Fibroblast of skin of scalp (primary cell): ENCODE measurements at places on chromosomes 11 and 22.

DNA sequence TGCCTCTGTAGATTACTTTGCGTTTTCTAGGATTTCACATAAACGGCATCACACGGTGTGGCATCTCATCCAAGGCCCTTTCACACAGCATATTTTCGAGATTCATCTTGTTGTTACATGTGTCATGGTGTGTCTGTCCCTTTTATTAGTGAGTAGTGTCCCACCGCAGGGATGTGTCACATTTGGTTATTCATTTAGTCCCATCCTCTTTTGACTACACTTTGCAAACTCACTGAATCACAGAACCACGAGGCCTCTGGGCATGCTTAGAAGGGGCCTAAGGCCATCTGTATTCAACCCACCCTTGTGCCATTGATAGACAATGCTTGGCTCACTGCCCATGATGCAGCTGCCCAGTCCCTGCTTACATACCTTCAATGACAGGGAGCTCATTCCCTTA lies 4.2 kb upstream of the RAC2 start:
- DNase-seq: peak; percentile 23

DNA sequence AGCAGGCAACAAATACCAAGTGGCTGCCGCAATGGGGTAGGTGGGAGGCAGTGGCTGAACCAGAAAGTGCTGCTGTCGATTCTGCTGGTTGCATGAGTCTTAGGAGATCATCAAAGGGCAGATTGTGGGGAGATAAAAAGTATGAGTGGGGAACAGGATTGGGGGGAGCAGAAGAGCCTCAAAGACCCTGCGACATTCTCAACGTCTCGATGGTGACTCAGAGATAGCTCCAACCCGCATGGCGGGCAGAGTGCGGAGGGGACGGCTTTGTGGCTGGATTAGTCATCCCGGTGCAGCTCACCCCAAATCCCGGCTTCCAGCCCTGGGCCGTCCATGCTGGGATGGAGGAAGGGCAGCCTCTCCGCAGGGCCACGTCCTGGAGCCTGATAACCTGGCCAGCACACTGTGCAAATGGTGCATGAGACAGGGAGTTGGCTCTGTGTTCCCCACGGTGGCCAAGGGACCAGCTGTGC lies 11.6 kb upstream of the RTN4R start:
- no peak for DNase-seq

DNA sequence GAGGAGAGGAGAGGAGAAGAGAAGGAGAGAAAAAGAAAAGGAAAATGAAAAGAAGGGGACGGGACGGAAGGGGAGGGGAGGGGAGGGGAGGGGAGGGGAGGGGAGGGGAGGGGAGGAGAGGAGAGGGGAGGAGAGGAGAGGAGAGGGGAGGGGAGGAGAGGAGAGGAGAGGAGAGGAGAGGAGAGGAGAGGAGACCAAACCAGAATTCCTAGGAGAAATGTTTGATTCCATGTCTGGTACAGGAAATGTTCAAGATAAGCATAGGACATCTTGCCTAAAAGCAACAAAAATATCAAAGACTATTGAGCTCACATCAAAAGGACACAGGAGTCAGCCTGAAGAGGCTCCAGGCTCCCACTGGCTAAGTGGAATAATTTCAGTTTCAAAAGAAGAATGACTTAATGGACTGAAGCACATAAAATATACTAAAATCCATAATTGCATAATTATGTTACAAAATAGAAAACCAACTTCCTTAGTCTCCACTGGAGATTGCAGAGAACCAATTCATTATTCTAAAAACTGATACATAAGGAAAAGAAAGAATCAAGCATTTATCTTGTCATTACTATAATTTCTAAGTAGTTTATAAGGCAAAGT lies 101.1 kb upstream of the APOA1 start:
- no peak for DNase-seq

GRCh38 chr11:17298302-17298701 lies 21.8 kb downstream of the NUCB2 start:
- no peak for DNase-seq

DNA sequence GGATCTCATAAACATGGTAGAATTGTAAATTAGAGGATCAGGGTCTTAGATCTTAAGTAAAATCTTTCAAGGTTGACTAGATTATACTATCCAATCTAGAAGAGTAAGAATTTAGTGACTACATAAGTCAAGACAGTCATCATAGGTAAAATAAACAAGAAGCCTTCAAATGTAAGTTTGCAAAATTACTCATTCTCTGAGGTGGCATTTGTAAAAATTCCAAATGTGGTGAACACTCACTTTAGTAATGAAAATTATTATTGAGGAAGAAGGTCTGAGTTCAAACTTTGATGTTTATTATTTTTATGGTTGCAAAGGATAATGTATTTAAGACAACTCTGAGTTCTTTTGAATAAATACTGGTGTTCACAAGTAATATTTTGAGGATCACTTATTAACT lies 4.6 kb downstream of the HYLS1 start:
- peak; percentile 43 for DNase-seq

- no peak for DNase-seq
Observed at GRCh38 chr22:36134182-36134581, 26.4 kb downstream of the APOL3 start.

DNA sequence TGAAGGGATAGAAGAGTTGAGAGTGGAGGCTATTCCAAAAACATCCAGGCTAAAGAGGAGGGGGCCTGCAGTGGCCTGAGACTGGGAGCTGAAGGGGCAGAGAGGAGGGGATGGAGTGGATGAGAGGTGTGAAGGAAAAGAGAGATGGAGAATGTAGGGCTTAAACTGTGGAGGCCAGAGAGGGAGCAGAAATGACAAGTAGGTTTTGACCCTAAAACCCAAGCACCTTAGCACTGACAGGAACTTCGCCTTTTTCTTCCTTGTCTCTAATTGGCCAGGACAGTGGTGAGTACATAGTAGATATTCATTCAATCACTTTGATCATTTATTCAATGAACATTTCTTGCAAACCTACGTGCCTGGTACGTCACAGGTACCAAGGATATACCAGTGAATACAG lies 7.3 kb downstream of the FAM111B start:
- DNase-seq: no peak

- DNase-seq: no peak
Observed at GRCh38 chr11:14058061-14058460, 95.5 kb downstream of the SPON1 start.

DNA sequence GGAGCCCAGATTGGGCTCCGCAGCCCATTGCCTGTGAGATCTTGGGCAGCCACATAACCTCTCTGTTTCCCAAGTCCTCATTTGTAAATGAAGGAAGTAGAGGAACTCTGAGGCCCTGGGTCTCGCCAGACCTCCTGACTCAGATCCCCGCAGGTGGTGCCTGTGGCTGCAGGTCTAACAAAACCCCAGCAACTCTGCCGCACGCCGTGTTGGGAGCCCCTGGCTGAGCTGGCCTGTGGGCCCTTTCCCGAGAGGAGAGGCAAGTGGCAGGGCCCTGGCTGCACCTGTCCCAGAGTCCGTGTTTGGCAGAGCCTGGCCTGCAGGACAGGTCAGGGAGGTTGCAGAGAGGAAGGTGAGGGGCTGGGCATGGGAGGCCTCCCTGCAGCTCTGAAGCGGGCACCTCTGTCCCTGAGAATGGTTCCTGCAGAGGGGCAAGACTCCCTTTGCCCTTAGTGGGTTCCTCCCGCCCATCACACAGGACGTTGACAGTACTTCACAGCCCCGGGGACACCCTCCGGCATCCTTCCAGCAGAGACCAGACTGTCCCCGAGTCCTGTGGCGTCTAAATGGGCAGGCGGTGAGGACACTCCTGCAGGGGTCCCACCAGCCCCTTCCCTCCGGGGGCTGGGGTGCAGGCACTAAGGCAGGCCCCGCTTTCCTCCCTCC lies 67.7 kb downstream of the ARHGAP8 start:
- no peak for DNase-seq

DNA sequence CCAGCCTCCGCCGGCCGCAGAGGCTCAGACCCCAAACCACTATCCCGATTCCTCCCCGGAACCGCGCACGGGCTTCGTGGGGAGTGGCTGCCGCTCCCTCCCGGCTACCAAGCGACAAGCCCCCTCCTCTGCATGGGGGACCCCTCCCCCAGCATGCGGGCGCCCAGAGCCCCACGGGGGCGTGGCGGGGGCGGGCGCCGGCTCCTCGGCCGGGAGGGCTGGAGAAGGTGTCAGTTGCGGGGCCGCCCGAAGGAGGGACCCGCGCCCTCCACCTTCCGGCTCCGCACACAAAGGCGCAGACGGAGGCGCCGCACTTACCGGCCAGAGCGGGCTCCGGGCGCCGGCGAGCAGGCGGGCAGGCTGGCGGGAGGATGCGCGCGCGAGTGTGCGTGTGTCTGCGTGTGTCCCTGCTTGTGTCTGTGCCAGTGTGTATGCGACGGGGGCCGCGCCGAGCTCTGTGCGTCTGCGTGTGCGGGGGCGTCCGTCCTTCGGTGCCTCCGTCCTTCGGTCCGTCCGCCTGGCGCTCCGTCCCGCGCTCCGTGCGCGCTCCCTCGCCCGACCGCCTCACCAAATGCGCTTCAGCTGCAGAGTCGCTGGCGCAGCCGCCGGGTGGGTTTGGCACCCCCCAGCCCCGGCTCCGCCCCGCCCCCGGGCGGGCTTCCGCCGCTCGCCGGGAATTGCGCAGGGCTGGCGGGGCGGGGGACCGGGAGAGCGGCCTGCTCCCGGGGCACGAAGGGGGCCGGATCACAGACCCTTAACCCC lies at the start of gene PTPN5:
Gene PTPN5 (minus strand): TSS at position 592 of the 762 bp plus-strand sequence. CDS start 19,840 bp downstream, outside the sequence.
- no peak for DNase-seq

GRCh38 chr11:27649800-27650199 lies 50.5 kb downstream of the BDNF start:
- DNase-seq: no peak

- peak; percentile 91 for DNase-seq
Observed at GRCh38 chr11:47269002-47269828, 718 bp upstream of the MADD start.

- DNase-seq: peak; percentile 79
Observed at GRCh38 chr22:23509571-23510302, 70.4 kb downstream of the IGLL1 start.

DNA sequence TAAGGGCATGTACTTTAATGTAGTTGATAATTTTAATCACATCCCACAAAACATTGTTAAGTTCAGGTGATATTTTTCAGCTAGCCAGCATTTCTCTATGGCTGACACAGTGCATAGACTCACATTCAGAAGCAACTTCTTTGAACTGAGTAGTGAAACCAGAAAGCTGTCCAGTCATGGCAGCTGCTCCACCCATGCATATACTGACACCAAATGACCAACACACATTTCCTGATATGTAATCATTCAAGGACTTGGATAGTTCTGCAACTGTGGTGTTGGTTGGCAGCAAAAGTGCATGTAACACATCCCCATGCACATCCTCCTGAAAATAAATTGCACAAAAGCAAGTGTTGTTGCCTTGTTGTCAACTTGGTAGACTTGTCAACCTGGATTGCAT lies 39.7 kb downstream of the CALCA start:
- no peak for DNase-seq

DNA sequence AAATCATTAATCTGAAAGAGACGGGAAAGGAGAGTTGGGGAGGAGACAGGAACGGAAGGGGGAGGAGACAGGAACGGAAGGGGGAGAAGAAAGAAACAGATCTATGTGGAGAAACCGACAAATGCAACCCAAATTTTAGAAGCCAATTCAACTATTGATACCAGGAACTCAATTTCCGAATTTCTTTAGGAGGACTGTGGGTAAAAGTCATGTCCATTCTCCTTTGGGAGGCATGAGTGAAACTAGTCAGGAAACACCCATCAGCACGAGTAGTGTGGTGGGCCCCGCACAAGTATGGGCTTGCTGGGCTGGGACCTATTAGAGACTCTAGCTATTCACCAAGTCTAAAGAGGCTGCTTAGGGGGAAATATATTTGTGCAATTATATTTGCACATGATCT lies 18.1 kb downstream of the ANO3 start:
- no peak for DNase-seq

DNA sequence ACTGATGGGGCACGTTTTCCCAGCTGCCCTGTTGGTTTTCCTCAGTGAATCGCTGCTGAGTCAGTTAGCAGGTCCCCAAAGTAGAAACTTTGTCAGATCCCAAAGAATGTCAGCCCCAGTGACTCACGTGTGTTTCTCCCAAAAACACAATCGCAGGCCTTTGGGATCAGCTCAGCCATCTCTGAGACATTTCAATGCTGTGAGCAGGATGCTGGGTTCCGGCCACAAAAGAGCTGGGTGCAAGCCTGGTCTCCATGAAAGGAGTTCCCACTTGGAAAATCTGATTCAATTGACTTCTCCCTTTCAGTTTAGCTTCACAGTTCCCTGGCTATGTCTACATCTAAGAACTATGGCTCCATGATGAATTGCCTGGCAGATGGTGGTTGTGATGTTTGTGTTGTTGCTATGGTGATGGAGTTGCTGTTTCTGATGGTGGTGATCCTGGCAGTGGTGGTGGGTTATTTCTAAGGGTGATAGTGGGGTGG lies 28.0 kb downstream of the MYEOV start:
- peak; percentile 97 for DNase-seq
